ENCODE measurements at places on chromosomes 1 and 21.

- H3K27me3 ChIP-seq, result no peaks in the 10 kb centered on the region
- no peak overlapping the region for H3K4me3 ChIP-seq
- peaks cover 4% of the 10 kb centered on the region for H3K4me1 ChIP-seq
- H3K27ac ChIP-seq, result peak overlapping the region; percentile 96
These were observed 1.5 kb upstream of the S100A14 start for GRCh38 chr1:153617663-153618062.

- no peaks in the 10 kb centered on the region for H3K36me3 ChIP-seq
- H3K27me3 ChIP-seq, result peaks cover 14% of the 10 kb centered on the region
- H3K4me3 ChIP-seq, result no peak overlapping the region
- DNase-seq, result no peak
- H3K4me1 ChIP-seq, result peaks cover 15% of the 10 kb centered on the region
- H3K27ac ChIP-seq, result no peak overlapping the region
These were observed 4.6 kb upstream of the KCNA2 start for GRCh38 chr1:110610696-110611286.

DNA sequence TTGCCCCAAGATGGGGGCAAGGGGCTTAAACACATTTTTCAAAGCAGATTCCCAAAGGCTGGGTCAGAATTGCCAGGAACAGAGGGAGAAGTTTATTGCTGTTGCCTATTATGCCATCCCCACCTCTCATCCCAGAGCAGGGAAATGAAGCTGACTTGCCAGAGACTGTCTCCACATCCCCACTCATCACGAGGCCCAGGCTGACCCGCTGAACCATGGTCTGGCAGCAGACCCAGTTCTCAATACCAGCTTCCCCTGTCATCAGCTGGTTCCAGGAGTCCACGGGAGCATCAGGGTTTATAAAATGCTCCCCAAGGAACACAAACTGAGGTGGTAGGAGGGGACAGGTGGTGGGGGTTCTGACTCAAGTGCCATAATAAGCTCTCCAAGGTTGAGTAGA lies 605.9 kb downstream of the NPHP4 start:
- no peaks in the 10 kb centered on the region for H3K36me3 ChIP-seq
- peaks cover 90% of the 10 kb centered on the region for H3K27me3 ChIP-seq
- H3K27ac ChIP-seq, result no peak overlapping the region
- H3K4me3 ChIP-seq, result no peak overlapping the region

DNA sequence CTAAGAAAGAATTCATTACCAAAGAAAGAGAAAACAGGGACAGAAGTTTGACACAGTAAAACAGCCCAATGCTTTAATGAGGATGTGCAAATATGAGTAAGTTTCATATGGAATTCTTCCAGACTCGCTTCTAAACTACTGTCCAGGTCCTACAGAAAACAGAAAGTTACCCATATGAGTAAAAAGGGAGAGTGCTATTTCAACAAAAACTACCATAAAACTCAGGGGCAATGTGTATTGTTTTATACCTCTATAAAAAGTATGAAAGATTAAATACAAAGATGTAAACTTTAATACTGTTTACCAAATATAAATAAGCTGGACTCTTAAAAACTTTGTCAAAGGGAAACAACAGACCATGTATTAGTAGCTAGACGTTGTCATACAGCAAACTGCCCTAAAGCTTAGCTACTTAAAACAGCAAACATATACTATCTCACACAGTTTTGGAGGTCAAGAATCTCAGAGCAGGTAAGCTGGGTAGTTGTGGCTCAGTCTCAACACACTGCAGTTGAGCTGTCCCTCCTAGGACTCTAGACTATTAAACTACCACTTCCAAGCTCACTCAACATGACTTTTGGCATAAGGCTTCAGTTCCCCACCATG lies 174.9 kb downstream of the COP1 start:
- H3K27ac ChIP-seq, result no peak overlapping the region
- no peaks in the 10 kb centered on the region for H3K27me3 ChIP-seq
- no peak for DNase-seq
- no peak overlapping the region for H3K4me3 ChIP-seq
- H3K36me3 ChIP-seq, result peaks cover 34% of the 10 kb centered on the region

DNA sequence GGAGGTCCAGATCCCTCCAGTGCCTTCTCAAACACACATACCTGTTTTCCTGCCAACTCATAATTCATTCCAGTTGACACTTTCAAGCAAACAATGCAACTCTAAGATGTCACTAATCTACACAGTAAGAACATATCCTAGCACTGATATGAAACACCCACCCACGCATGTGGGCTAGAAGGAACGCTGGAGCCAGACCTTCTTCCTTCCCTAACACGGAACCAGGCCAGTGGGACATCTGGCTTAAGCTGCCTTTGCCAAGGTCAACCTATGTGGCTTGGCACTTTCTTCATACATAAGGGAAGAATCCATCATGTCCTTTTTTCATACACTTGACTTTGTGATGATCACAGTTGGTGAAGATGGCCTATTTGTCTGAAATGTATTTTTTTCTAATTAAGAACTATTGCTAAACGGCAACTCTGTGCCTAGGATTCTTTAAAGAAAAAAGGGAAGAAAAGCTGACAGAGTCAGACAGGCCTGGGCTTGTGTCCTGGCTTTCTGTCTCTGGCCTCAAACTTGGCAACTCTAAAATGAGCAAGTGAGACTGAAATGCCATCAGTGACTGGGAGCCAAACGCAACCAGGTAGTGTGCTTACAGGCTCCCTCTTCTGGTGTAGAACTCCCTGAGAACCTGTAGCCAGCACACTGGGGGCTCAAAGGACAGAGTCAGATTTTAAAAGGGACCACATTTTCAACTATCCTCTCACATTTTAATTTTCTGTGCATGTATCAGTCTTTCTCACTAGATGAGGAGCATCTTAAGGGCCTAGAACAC lies 92.6 kb upstream of the BEND5 start:
- no peaks in the 10 kb centered on the region for H3K4me1 ChIP-seq
- H3K27me3 ChIP-seq, result peaks cover 3% of the 10 kb centered on the region
- no peak overlapping the region for H3K4me3 ChIP-seq
- H3K27ac ChIP-seq, result no peak overlapping the region
- no peak for DNase-seq

Data from esophagus squamous epithelium (tissue), 5 donors.